Thoracic aorta (tissue), 2 donors: ENCODE measurements at places on chromosomes 7 and 10. TPM values are rescaled to one million over a fixed set of nuclear protein-coding genes. Genes with fewer than 3 reads are reported as not detected.

- peaks cover 24% of the 10 kb centered on the region for H3K4me1 ChIP-seq
- H3K27ac ChIP-seq, result peak overlapping the region; percentile 84
- no peaks in the 10 kb centered on the region for H3K27me3 ChIP-seq
- H3K4me3 ChIP-seq, result peak overlapping the region; percentile 24
- DNase-seq, result peak; percentile 36
- H3K36me3 ChIP-seq, result no peaks in the 10 kb centered on the region
These were observed 238.5 kb downstream of the ZMYND11 start for GRCh38 chr10:373526-374309.

DNA sequence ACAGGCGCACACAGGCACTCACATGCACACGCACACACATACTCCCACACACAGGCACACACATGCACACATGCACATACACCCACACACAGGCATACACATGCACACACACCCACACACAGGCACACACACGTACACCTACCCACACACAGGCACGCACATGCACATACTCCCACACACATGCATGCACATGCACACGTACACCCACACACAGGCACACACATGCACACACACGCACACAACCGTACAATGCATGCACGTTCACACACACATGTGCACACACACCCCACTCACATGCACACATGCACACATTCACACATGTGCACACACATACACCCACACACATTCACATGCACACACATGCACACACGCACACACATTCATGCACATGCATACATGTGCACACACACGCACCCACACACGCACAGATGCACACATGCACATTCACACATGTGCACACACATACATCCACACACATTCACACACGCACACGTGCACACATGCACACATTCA lies 59.3 kb downstream of the MKI67 start:
- peaks cover 18% of the 10 kb centered on the region for H3K36me3 ChIP-seq
- no peak for DNase-seq
- no peaks in the 10 kb centered on the region for H3K27me3 ChIP-seq
- no peak overlapping the region for H3K4me3 ChIP-seq

GRCh38 chr7:43057141-43057540 lies 55.3 kb upstream of the HECW1 start:
- no peaks in the 10 kb centered on the region for H3K36me3 ChIP-seq
- DNase-seq, result no peak
- H3K27ac ChIP-seq, result no peak overlapping the region
- no peaks in the 10 kb centered on the region for H3K27me3 ChIP-seq

Gene HMX3
- not detected for total RNA-seq

Gene PNLIPRP3
- 1.1 TPM for total RNA-seq

Gene SGPL1
- total RNA-seq, result 15.0 TPM

Gene STEAP2
- 27.7 TPM for total RNA-seq

- no peaks in the 10 kb centered on the region for H3K36me3 ChIP-seq
- no peaks in the 10 kb centered on the region for H3K27me3 ChIP-seq
- peaks cover 23% of the 10 kb centered on the region for H3K4me1 ChIP-seq
- no peak for DNase-seq
These were observed 1.4 kb downstream of the TMEM130 start for GRCh38 chr7:98868450-98868849.

DNA sequence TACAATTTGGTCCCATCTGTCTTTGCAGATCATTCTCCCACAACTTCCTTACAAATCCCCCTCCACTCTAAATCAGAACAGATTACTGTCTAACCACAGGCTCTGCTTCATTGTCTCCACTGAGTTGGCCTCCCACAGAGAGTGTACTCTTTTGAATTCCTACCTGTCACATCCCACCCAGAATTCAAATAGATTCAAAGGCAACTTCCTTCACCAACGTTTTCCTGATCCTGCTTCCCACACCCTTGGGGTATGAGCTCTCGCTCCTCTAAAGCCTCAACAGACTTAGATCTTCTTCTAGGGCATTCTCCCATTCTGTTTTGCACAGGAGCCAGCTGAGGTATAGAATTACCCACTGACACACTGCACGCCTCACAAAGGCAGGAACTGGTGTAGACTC lies 197.8 kb upstream of the CDCA7L start:
- H3K4me3 ChIP-seq, result no peak overlapping the region
- DNase-seq, result no peak
- H3K27ac ChIP-seq, result no peak overlapping the region
- H3K4me1 ChIP-seq, result no peaks in the 10 kb centered on the region
- peaks cover 15% of the 10 kb centered on the region for H3K36me3 ChIP-seq

- H3K4me1 ChIP-seq, result no peaks in the 10 kb centered on the region
- H3K27me3 ChIP-seq, result no peaks in the 10 kb centered on the region
- H3K27ac ChIP-seq, result no peak overlapping the region
- H3K36me3 ChIP-seq, result no peaks in the 10 kb centered on the region
These were observed 88.5 kb downstream of the CREM start for GRCh38 chr10:35215107-35215506.

Gene GHRHR
- total RNA-seq, result not detected

DNA sequence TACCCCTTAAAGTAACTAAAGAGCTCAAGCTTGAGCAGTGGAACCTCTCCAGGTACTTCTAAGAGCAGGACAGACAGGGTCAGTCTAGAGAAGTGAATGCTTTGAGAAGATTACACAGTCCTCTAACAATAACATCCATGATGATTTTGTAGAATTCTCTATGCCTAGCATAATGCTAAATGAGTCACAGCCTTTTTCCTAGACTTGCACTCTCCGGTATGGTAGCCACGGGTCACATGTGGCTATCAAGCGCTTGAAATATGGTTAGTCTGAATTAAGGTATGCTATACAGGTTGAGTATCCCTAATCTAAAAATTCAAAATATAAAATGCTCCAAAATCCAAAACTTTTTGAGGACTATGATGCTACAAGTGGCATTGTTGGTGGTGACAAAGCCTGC lies 166.6 kb upstream of the MKLN1 start:
- H3K36me3 ChIP-seq, result no peaks in the 10 kb centered on the region
- H3K4me1 ChIP-seq, result no peaks in the 10 kb centered on the region
- H3K27me3 ChIP-seq, result no peaks in the 10 kb centered on the region

GRCh38 chr7:77157446-77157845 lies 35.0 kb downstream of the CCDC146 start:
- H3K4me3 ChIP-seq, result no peak overlapping the region
- no peak overlapping the region for H3K27ac ChIP-seq
- H3K27me3 ChIP-seq, result no peaks in the 10 kb centered on the region
